ENCODE measurements at places on chromosomes 4 and X. TPM values are rescaled to one million over a fixed set of nuclear protein-coding genes. Genes with fewer than 3 reads are reported as not detected.
A peak's percentile ranks its signal among the peaks of the same experiment; 100 is the strongest.

- no peak overlapping the region for H3K4me3 ChIP-seq
- H3K27me3 ChIP-seq = no peaks in the 10 kb centered on the region
- no peak overlapping the region for H3K27ac ChIP-seq
- H3K36me3 ChIP-seq = no peaks in the 10 kb centered on the region
Observed at GRCh38 chr4:168488869-168489274, 8.0 kb upstream of the PALLD start.

DNA sequence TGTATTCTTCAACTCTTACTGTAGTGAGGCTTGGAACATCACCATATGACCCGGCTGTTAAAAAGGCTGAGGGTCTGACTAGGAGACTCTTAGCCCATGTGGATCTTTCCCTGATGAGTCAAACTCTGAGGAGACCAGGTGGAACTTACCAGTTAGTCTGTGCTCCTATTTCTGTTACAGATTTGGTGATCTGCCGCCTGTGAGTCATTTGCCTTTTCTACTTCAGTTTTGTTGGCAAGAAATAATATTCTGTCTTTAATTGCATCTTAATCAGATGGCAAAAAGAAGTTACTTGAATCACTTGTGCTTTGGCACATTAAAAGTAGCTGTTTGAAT, 48.4 kb downstream of the MTM1 start:
- DNase-seq = no peak
- no peaks in the 10 kb centered on the region for H3K27me3 ChIP-seq
- no peak overlapping the region for H3K27ac ChIP-seq
- no peak overlapping the region for H3K4me3 ChIP-seq
- H3K4me1 ChIP-seq = peaks cover 6% of the 10 kb centered on the region

- peaks cover 8% of the 10 kb centered on the region for H3K4me1 ChIP-seq
- peak within 1 kb of the TSS; percentile 99 for H3K27ac ChIP-seq
- H3K4me3 ChIP-seq = peak within 1 kb of the TSS; percentile 68
Observed at GRCh38 chr4:109729718-109730618, at the start of gene PLA2G12A. Gene PLA2G12A, minus strand, starts transcription at chr4:109730070. Its CDS starts 261 bp downstream, at chr4:109729809.

GRCh38 chr4:127080141-127080540, 552.6 kb upstream of the INTU start:
- H3K27ac ChIP-seq = no peak overlapping the region
- no peaks in the 10 kb centered on the region for H3K36me3 ChIP-seq
- H3K27me3 ChIP-seq = no peaks in the 10 kb centered on the region
- no peak overlapping the region for H3K4me3 ChIP-seq
- H3K4me1 ChIP-seq = no peaks in the 10 kb centered on the region
- no peak for DNase-seq

The SHROOM4 gene
- total RNA-seq = 7.9 TPM
